Left kidney (tissue), 8 donors: ENCODE measurements at places on chromosomes 2 and 18. TPM values are rescaled to one million over a fixed set of nuclear protein-coding genes. Genes with fewer than 3 reads are reported as not detected.

DNA sequence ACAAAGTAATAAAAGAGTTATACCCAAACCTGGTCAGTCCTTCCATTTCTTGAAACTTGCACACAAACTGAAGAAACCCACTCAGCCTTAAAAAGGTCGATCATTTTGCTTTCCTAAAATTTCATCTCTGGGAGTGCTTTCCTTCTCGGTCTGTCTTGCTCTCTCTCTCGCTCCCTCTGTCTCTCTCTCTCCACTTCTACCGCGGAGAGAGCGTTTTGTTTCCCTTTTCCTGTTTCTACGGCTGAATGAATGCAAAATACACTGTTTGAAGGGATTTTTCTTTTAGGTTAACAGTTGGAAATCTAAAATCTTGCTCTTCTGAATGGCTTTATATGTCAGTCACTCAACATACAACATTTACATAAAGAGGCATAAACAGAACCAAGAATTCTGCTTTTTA lies 424.2 kb downstream of the TGIF1 start:
- no peak for DNase-seq

GRCh38 chr2:62343636-62344337 lies 147.9 kb downstream of the B3GNT2 start:
- DNase-seq, result no peak

GRCh38 chr18:36849288-36850006 lies 20.5 kb downstream of the KIAA1328 start:
- no peak for DNase-seq

- DNase-seq, result no peak
Measured at GRCh38 chr2:134712736-134713135, 6.1 kb downstream of the TMEM163 start.

DNA sequence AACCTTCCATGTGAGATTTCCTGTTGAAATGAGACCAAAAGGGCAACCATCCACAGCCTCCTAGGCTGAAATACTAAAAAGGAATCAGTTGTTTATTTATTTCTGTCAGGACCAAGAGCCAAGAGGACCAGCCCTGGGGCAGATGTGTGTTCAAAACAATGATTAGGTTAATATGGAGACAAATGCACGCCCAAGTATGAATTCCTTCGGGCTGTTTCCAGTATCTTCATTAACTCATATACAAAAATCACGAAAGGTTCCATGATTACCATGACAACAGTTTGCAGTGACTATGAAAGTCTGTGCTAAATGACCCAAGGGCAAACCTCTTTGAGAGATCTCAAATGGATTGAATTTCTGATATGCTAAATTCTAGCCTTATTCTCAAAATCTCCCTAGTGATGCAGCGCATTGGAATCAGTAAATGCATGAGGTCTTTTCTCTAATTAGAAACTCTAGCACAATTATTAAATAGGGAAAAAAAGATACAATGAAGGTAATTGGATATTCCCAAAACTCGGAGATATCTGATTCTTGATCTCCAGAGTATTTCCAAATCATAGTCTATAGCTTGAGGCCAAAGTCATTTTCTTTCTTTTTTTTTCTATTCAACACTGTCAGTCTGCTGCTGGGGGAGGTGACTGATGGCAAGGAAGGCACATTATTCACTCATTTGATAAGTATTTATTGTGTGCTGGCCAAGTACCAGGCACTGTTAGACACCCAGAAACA lies 35.6 kb downstream of the VIT start:
- peak; percentile 10 for DNase-seq

OTOF gene
- polyA plus RNA-seq, result 0.23 TPM

UGT1A10 gene
- polyA plus RNA-seq, result not detected
